ENCODE measurements at places on chromosomes 5 and 9. TPM values are rescaled to one million over a fixed set of nuclear protein-coding genes. Genes with fewer than 3 reads are reported as not detected.

Gene FCHO2
- total RNA-seq, result 9.3 TPM

Gene POLR3G
- 79.9 TPM for total RNA-seq

Gene GOLGA1
- 14.0 TPM for total RNA-seq

Gene PCDHA9
- total RNA-seq, result under 0.01 TPM

Gene PFN3
- total RNA-seq, result not detected

Gene WHRN
- 14.0 TPM for total RNA-seq

Gene ANKRD34B
- total RNA-seq, result not detected

Gene DBH
- not detected for total RNA-seq

Gene GAS1
- total RNA-seq, result 45.8 TPM

Gene FIBCD1
- total RNA-seq, result 0.67 TPM

Gene NINJ1
- total RNA-seq, result 108 TPM

Gene SPAG8
- 0.36 TPM for total RNA-seq

Gene ARHGEF28
- 12.0 TPM for total RNA-seq

Gene NKD2
- total RNA-seq, result not detected

Gene C5
- total RNA-seq, result 2.2 TPM

Gene CAPSL
- not detected for total RNA-seq

Gene SLC45A2
- total RNA-seq, result 114 TPM

Gene FAM169A
- total RNA-seq, result 0.46 TPM

Gene CD274
- 4.5 TPM for total RNA-seq

Gene ADAMTSL1
- 6.5 TPM for total RNA-seq

Gene CTSV
- total RNA-seq, result 3.6 TPM

Gene TPM2
- 21.6 TPM for total RNA-seq

Gene TDRD7
- 93.3 TPM for total RNA-seq

Gene CCNO
- 1.5 TPM for total RNA-seq

Data from melanocyte of skin (primary cell).